ENCODE measurements at places on chromosomes 12 and 14. TPM values are rescaled to one million over a fixed set of nuclear protein-coding genes. Genes with fewer than 3 reads are reported as not detected.

GRCh38 chr14:64549016-64549415, 745 bp upstream of the PPP1R36 start:
- no peak overlapping the region for H3K27ac ChIP-seq
- no peak for DNase-seq
- H3K27me3 ChIP-seq = no peaks in the 10 kb centered on the region
- no peak overlapping the region for H3K4me3 ChIP-seq

DNA sequence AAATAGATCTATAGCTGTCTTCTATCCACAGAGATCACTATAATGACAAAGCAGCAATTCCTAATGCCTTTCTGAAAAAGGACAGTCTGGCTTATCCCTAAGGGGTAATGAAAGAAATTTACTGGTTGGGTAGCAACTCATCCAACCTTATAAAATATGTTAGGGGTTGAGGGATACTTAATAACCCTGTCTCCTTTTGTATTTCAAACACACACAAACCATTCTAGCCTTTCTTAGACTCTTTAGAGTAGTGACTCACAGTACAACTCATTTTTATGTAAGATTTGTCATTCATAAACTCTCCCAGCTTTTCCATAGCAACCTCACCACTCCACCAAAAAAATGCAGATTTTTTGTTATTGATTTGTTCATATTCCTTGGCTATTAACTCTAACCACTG, 167.9 kb downstream of the FSCB start:
- H3K36me3 ChIP-seq = no peaks in the 10 kb centered on the region
- no peak overlapping the region for H3K4me3 ChIP-seq
- no peak overlapping the region for H3K27ac ChIP-seq
- H3K4me1 ChIP-seq = no peaks in the 10 kb centered on the region
- DNase-seq = no peak

GRCh38 chr14:90450667-90451066, 53.8 kb downstream of the CALM1 start:
- H3K36me3 ChIP-seq = no peaks in the 10 kb centered on the region
- no peak overlapping the region for H3K4me3 ChIP-seq
- H3K27me3 ChIP-seq = no peaks in the 10 kb centered on the region
- no peaks in the 10 kb centered on the region for H3K4me1 ChIP-seq
- no peak for DNase-seq

DNA sequence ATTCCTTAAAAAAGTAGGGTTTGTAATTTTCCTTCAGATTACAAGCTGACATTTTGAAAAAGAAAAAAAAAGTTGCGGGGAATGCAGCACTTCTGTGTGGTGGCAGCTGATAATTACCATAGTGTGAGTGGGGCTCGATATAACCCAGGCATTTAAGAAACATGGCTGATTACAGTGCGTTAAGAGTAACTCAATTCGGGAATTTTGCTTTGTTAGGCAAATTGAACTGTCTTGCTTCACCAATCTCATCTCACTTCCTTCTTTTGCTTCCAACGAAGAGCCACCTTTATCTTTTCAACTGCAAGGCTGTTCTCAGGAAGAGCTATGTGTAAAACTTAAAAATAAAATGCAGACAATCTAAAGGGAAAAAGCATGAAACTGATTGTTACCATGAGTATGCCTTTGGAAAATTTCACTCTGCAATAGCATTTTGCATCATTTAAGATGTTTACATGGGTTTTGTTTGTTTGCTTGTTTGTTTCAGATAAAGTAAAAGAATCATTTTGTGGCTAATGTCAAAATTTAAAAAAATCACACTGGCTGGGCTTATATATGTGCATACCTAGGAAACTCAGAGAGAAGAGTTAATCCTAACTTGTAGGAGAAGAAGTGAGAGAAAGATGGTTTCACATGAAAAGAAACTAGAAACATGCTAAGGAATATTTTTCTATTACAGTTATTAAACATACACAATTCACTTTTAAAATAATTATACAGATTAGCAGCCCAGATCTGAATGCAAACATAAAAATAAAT, 295.9 kb upstream of the ATP2B1 start:
- no peaks in the 10 kb centered on the region for H3K27me3 ChIP-seq
- no peaks in the 10 kb centered on the region for H3K4me1 ChIP-seq
- H3K36me3 ChIP-seq = no peaks in the 10 kb centered on the region

GRCh38 chr14:35532783-35533356, 1.1 kb upstream of the INSM2 start:
- no peaks in the 10 kb centered on the region for H3K27me3 ChIP-seq
- H3K27ac ChIP-seq = no peak overlapping the region
- H3K36me3 ChIP-seq = no peaks in the 10 kb centered on the region
- DNase-seq = no peak

DNA sequence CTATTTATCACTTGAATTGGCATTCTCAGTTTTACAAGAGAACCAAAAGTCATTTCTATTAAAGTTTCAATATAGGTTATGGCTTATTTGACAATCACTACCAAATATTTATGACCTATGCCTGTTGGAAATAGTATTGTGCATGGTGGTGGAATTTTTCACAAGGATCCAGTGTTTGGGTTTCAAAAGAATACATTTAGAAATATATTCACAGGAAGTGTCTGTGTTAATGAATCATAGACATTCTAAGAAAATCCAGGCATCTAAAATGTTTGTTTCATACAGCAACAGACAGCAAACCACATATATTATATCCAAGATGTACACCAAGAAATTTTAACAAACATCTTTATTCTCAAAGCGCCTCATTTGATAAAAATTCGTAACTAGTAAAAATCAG, 92.7 kb downstream of the MED13L start:
- H3K4me3 ChIP-seq = no peak overlapping the region
- H3K27me3 ChIP-seq = no peaks in the 10 kb centered on the region
- H3K36me3 ChIP-seq = no peaks in the 10 kb centered on the region
- peaks cover 7% of the 10 kb centered on the region for H3K4me1 ChIP-seq
- no peak for DNase-seq

ARHGEF40 gene
- total RNA-seq = 40.5 TPM

- no peak within 1 kb of the TSS for H3K27ac ChIP-seq
- no peaks in the 10 kb centered on the region for H3K4me1 ChIP-seq
- H3K27me3 ChIP-seq = no peaks in the 10 kb centered on the region
Observed at GRCh38 chr12:52232674-52233461, at the start of gene KRT7. Gene KRT7, plus strand, starts transcription at chr12:52233243. Its CDS starts 54 bp downstream, at chr12:52233297.

- H3K4me1 ChIP-seq = no peaks in the 10 kb centered on the region
- H3K27me3 ChIP-seq = no peaks in the 10 kb centered on the region
- H3K4me3 ChIP-seq = no peak overlapping the region
- no peak overlapping the region for H3K27ac ChIP-seq
- DNase-seq = no peak
Observed at GRCh38 chr14:89641495-89642175, 224.6 kb upstream of the FOXN3 start.

DNA sequence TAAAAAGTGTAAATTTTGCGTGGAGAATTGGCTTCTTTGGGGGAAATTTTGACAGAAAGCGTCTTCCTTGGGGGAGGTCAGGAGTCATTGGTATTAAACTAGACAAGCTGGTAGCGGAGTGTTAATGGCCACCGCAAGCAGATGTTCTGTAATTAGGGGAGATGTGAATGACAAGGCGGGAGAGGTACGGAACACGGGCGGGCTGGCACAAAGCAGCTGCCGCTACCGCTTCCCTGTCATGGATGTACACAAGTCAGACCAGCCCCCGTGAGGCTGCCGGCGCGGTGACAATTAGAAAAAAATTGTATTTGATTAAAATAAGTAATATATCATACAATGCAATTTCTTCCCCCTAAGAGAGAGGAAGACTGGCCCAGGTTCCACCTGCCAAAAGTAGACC, 501.6 kb downstream of the VRK1 start:
- H3K4me1 ChIP-seq = no peaks in the 10 kb centered on the region
- H3K27me3 ChIP-seq = no peaks in the 10 kb centered on the region
- H3K4me3 ChIP-seq = no peak overlapping the region
- DNase-seq = no peak

CCDC63 gene
- total RNA-seq = not detected

MED6 gene
- total RNA-seq = 40.1 TPM

GRIN2B gene
- total RNA-seq = 0.03 TPM

- no peak overlapping the region for H3K27ac ChIP-seq
- H3K4me3 ChIP-seq = no peak overlapping the region
- H3K4me1 ChIP-seq = no peaks in the 10 kb centered on the region
- H3K36me3 ChIP-seq = no peaks in the 10 kb centered on the region
Observed at GRCh38 chr12:41325336-41325735, 137.2 kb downstream of the PDZRN4 start.

- H3K27ac ChIP-seq = no peak overlapping the region
- H3K4me3 ChIP-seq = no peak overlapping the region
- no peaks in the 10 kb centered on the region for H3K4me1 ChIP-seq
- no peaks in the 10 kb centered on the region for H3K36me3 ChIP-seq
- no peak for DNase-seq
Observed at GRCh38 chr14:51079489-51079888, 15.4 kb downstream of the TRIM9 start.

GRCh38 chr14:92153581-92153980, 31.8 kb downstream of the CPSF2 start:
- H3K36me3 ChIP-seq = peaks cover 3% of the 10 kb centered on the region
- H3K4me3 ChIP-seq = no peak overlapping the region
- no peak for DNase-seq
- H3K27ac ChIP-seq = no peak overlapping the region
- H3K4me1 ChIP-seq = no peaks in the 10 kb centered on the region

DNA sequence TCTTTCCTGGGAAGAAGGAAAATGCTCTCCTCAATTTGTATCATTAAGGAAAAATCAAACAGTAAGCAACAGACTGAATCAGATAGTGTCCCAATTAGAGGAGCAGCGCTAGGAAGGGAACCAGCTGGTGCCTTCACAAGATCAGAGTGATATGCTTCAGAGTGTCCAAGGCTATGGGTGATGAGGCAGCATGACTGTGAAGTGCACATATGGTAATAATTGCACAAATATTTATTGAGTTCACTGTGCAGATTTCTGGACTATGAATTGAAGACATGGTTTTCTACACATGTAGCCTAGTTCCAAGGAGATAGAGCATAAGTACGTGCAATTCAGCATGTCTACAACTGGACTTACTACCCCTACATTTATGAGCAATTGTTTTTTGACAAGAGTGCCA, 78.8 kb upstream of the EVL start:
- DNase-seq = no peak
- no peak overlapping the region for H3K27ac ChIP-seq
- no peak overlapping the region for H3K4me3 ChIP-seq
- H3K4me1 ChIP-seq = no peaks in the 10 kb centered on the region
- H3K27me3 ChIP-seq = no peaks in the 10 kb centered on the region

- H3K4me3 ChIP-seq = no peak overlapping the region
- no peak overlapping the region for H3K27ac ChIP-seq
- no peaks in the 10 kb centered on the region for H3K27me3 ChIP-seq
- H3K4me1 ChIP-seq = no peaks in the 10 kb centered on the region
Observed at GRCh38 chr12:125029761-125030358, 35.4 kb upstream of the AACS start.

CLEC4C gene
- total RNA-seq = not detected

ADAM21 gene
- total RNA-seq = 0.13 TPM

DNA sequence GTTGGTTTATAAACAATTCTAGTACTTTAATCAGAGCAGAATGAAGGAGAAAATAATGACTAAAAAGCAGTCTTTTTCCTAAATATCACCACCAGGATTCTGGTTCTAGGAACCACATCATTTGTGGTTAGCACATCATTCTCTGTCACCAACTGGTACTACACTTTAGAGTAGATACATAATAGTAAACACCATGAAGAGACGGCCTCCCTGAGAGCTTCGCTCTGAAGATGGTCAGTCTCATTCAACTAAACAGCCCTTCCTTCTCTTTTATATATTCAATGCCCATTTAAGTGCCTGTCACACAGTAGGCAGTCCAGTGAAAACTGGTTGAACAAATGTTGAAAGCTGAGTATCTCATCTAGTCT, 10.9 kb downstream of the SLC38A2 start:
- DNase-seq = no peak
- H3K27ac ChIP-seq = no peak overlapping the region
- no peak overlapping the region for H3K4me3 ChIP-seq

CNTN1 gene
- 4.8 TPM for total RNA-seq

RFX4 gene
- not detected for total RNA-seq

- H3K27ac ChIP-seq = no peak overlapping the region
- DNase-seq = no peak
- no peak overlapping the region for H3K4me3 ChIP-seq
- no peaks in the 10 kb centered on the region for H3K36me3 ChIP-seq
Observed at GRCh38 chr12:42015051-42015461, 129.6 kb downstream of the GXYLT1 start.

PLD4 gene
- total RNA-seq = 1.7 TPM

SDSL gene
- 4.5 TPM for total RNA-seq

DNA sequence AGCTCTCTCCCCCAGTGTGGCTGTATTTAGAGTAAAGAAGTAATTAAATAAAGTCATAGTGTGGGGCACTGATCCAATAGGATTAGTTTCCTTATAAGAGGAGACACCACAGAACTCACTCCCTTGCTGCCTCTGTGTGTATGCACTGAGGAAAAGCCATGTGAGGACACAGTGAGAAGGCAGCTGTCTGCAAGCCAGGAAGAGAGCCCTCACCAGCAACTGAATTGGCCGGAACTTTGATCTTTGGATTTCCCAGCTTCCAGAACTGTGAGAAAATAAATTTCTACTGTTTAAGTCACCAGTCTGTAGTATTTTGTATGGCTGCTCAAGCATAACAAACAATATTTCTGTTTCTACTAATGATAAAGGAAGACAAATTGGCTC, 368.7 kb upstream of the PRICKLE1 start:
- H3K4me1 ChIP-seq = no peaks in the 10 kb centered on the region
- H3K27ac ChIP-seq = no peak overlapping the region
- H3K36me3 ChIP-seq = no peaks in the 10 kb centered on the region
- DNase-seq = no peak

- no peak overlapping the region for H3K27ac ChIP-seq
- H3K36me3 ChIP-seq = no peaks in the 10 kb centered on the region
- no peaks in the 10 kb centered on the region for H3K4me1 ChIP-seq
- peaks cover 3% of the 10 kb centered on the region for H3K27me3 ChIP-seq
- no peak overlapping the region for H3K4me3 ChIP-seq
Observed at GRCh38 chr14:37595809-37596621, 586 bp downstream of the TTC6 start.

BCDIN3D gene
- total RNA-seq = 5.0 TPM

DNA sequence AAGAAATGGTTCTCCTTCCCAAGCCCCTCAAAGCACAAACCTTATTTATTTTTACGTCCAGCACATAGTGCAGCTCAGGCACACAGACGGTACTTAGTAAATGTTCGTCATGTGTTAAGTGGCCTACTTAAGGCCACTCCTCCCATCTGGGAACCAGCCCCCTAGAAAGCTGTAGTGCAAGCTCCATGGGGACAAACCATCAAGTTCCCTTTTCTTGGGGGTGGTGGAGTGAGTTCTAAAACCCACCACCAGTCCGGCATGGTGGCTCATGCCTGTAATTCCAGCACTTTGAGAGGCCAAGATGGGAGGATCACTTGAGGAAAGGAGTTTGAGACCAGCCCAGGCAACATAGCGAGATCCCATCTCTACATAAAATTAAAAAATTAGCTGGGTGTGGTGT, 49.4 kb downstream of the PITPNM2 start:
- no peaks in the 10 kb centered on the region for H3K4me1 ChIP-seq
- H3K27me3 ChIP-seq = no peaks in the 10 kb centered on the region
- H3K4me3 ChIP-seq = no peak overlapping the region
- DNase-seq = no peak
- no peaks in the 10 kb centered on the region for H3K36me3 ChIP-seq

GRCh38 chr12:64616201-64616600, 5.9 kb downstream of the RASSF3 start:
- no peak overlapping the region for H3K4me3 ChIP-seq
- no peak for DNase-seq
- peak overlapping the region; percentile 96 for H3K27ac ChIP-seq
- no peaks in the 10 kb centered on the region for H3K27me3 ChIP-seq

All from aorta (tissue), 5 donors.